ENCODE measurements at places on chromosomes 13 and 19.

DNA sequence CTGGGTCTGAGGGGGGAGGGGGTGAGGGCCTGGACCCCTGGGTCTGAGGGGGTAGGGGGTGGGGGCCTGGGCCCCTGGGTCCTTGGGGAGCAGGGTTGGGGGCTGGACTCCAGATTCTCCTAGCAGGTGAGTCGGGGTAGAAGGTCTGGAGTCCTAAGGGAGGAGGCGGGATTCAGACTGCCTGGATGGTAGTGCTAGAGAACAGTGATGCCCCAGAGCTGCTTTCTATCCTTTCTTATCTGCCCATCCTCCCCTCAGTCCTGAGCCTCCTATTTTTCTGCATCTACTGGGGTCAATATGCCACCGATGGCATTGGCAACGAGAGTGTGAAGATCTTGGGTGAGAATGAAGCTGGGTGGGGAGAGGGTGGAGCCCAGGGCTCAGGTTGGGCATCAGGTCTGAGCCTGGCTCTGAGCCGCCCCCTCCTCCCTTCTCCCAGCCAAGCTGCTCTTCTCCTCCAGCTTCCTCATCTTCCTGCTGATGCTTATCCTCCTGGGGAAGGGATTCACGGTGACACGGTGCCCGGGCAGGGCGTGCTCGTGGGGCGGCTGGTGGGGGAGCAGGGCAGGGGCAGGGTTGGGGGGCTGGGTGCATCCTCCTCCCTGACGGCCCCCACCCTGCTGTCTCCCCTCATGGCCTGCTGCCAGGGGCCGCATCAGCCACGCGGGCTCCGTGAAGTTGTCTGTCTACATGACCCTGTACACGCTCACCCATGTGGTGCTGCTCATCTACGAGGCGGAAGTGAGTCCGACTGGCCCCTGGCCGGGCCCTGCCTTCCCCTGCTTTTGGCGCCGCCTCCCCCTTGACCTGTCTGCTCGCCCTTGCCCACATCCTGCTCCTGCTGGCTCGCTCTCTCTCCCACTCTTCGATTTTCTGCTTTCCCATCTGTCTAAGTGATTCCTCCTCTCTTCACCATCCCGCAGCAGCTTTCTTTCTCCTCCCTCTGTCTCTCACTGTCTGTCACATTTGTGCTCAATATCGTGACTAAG lies 3.4 kb downstream of the TMEM145 start:
- peaks cover 5% of the 10 kb centered on the region for H3K4me1 ChIP-seq
- DNase-seq: no peak
- H3K27me3 ChIP-seq: peaks cover 23% of the 10 kb centered on the region
- no peaks in the 10 kb centered on the region for H3K36me3 ChIP-seq
- H3K4me3 ChIP-seq: no peak overlapping the region

GRCh38 chr13:76385586-76385985 lies 500.6 kb downstream of the KCTD12 start:
- H3K4me1 ChIP-seq: peaks cover 12% of the 10 kb centered on the region
- H3K27ac ChIP-seq: no peak overlapping the region
- H3K36me3 ChIP-seq: no peaks in the 10 kb centered on the region
- no peak overlapping the region for H3K4me3 ChIP-seq

- H3K36me3 ChIP-seq: 0 out of 2 replicates have a peak, but pooled peaks cover 5% of the 10 kb centered on the region
- H3K27me3 ChIP-seq: no peaks in the 10 kb centered on the region
- no peak overlapping the region for H3K27ac ChIP-seq
- 0 out of 2 replicates have a peak, but pooled peaks cover 6% of the 10 kb centered on the region for H3K4me1 ChIP-seq
- no peak overlapping the region for H3K4me3 ChIP-seq
- no peak for DNase-seq
Measured at GRCh38 chr19:52936151-52936953, 13.1 kb upstream of the ZNF888 start.

- no peak overlapping the region for H3K4me3 ChIP-seq
- H3K27me3 ChIP-seq: no peaks in the 10 kb centered on the region
- no peak for DNase-seq
- no peaks in the 10 kb centered on the region for H3K4me1 ChIP-seq
- no peak overlapping the region for H3K27ac ChIP-seq
Measured at GRCh38 chr13:47326061-47326460, 429.2 kb upstream of the HTR2A start.

GRCh38 chr19:18636969-18637629 lies at the start of gene KLHL26:
TSS of gene KLHL26 (plus strand) at chr19:18637028. CDS start at chr19:18637055, 27 bp downstream.
- peaks cover 17% of the 10 kb centered on the region for H3K4me1 ChIP-seq
- H3K4me3 ChIP-seq: peak within 1 kb of the TSS; percentile 89
- no peaks in the 10 kb centered on the region for H3K36me3 ChIP-seq
- peaks cover 14% of the 10 kb centered on the region for H3K27me3 ChIP-seq

DNA sequence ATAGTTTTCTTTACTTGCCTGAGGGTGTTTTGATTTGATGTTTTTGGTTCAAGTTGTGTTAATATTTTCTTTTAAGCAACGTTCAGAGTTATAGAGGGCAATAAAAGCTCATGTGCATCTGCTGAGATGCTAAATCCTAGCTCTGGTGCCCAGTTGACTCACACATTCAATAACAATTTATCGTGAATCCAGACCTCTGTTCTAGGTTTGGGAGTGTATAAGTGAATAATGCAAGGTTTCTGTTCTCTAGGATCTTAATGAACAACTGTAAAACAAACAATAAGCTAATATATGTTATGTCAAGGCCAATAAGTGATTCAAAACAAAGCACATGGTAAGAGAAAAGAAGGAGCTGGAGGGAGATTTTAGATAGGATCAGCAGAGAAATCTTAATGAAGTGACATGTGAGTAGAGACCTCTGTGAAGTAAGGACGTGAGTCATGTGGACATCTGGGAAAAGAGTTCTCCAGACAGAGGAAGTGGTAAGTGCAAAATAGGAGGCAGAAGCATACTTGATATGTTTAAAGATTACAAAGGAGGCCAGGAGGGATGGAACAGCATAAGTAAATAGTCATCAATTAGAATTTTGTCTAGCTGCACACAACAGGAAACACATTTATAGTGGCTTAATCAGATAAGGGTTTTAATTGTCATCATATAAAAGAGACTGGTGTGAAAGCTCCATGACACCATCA lies 278.5 kb upstream of the HTR2A start:
- no peak overlapping the region for H3K4me3 ChIP-seq
- DNase-seq: no peak
- H3K27ac ChIP-seq: no peak overlapping the region
- H3K36me3 ChIP-seq: no peaks in the 10 kb centered on the region
